ENCODE measurements at places on chromosomes 1 and 21. TPM values are rescaled to one million over a fixed set of nuclear protein-coding genes. Genes with fewer than 3 reads are reported as not detected.

DNA sequence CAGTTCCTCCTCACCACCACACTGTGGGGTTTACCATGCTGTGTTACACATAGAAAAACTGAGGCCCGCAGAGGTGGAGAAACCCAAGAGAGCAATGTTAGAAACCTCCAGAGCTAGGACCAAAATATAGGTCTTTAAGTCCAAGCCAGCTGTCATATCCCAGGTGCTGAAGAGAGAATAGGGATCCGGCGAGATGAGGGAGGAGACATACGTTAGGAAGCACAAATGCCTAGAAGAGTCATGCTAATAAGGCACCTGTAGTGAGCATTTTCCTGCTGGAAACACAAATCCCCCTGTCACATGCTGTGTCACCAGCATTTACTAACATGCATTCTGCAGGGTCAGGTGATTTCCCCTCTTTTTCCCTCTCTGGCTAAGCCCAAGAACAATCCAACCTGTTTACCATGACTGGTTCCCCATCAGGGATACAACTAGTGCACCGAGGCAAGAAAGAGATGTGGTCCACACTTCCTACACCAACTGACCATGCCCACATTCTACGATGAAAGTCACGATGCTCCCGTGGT is 168.6 kb upstream of the CAMK1G start:
- DNase-seq = no peak

DNA sequence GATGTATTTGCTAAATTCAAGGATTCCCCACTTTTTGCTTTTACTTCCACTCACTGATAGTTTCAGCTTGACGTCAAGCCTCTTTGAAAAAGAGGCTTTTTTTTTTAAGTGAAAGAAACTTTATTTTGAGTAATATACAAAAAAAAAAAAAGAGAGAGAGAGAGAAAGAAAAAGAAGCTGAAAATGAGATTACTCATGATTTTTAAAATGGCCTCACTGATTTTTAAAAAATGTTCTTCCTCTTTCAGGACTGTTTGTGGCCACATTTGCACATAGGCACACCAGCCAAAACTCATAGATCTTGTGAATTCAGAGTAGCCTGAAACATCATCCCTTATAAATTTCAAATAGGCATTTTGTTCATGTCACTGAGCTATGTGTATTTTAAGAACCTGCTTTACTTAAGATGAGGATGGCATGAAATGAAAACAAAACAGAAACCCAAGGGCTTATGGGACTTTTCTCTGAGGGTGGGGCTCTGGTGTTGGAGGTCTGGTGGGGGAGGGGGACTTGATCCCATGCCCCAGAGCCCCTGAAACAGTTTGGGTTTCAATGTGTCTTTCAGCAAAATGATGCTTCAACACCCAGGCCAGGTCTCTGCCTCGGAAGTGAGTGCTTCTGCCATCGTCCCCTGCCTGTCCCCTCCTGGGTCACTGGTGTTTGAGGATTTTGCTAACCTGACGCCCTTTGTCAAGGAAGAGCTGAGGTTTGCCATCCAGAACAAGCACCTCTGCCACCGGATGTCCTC is 6.1 kb downstream of the ATF3 start:
- no peak for DNase-seq

GRCh38 chr1:214506972-214507431 is 44.4 kb downstream of the PTPN14 start:
- no peak for DNase-seq

DNA sequence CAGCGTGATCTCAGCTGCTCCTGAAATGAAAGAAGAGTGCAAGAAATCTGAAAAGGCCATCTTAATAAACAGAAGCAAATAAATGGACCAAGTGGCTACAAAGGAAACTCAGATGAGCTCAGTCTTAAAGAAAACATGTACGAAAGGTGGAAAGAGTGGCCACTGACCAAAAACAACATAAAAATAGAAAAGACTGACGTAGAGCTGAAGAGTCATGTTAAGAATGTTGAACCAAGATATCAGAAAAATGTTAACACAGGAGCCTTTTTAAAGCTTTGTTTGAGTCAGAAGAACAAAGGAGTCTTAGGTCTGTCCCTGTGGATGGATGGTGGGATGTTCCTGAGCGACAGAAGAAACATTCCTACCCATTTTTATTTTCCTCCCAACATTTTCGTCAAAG is 30.8 kb upstream of the ZNF648 start:
- DNase-seq = no peak

The OR2L13 gene
- total RNA-seq = not detected
